Activated CD8-positive, alpha-beta T cell treated with anti-CD3 and anti-CD28 coated beads, Interleukin-2, amount 10 ng/mL, durations not matched to agents 7 days and 5 days (primary cell): ENCODE measurements at places on chromosomes 12 and 14. TPM values are rescaled to one million over a fixed set of nuclear protein-coding genes. Genes with fewer than 3 reads are reported as not detected.

The DPPA3 gene
- not detected for total RNA-seq

DNA sequence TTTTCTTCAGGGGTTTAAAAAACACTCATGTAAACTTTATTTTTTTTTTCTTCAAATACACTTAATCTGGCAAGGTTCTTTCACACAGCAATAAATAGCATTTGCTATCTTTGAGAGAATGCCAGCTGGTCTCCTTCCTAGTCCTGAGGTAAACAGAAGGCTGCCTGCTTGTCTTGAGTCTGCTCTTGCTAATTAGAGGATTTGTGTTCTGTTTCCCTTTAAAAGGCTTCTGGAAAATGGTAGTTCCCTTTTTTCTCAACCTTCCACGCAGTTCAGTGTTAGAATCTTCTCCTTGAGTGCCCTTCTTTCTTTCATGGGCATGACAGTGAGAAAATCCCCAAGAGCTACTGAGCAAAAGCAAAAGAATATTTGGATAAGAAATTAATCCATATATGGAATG lies 92.3 kb upstream of the DCN start:
- no peak for DNase-seq

The PRR4 gene
- total RNA-seq: 2.9 TPM

GRCh38 chr12:71786829-71787228 lies 32.2 kb downstream of the RAB21 start:
- no peak for DNase-seq

GRCh38 chr12:124497658-124498057 lies 69.8 kb downstream of the NCOR2 start:
- DNase-seq: no peak

DNA sequence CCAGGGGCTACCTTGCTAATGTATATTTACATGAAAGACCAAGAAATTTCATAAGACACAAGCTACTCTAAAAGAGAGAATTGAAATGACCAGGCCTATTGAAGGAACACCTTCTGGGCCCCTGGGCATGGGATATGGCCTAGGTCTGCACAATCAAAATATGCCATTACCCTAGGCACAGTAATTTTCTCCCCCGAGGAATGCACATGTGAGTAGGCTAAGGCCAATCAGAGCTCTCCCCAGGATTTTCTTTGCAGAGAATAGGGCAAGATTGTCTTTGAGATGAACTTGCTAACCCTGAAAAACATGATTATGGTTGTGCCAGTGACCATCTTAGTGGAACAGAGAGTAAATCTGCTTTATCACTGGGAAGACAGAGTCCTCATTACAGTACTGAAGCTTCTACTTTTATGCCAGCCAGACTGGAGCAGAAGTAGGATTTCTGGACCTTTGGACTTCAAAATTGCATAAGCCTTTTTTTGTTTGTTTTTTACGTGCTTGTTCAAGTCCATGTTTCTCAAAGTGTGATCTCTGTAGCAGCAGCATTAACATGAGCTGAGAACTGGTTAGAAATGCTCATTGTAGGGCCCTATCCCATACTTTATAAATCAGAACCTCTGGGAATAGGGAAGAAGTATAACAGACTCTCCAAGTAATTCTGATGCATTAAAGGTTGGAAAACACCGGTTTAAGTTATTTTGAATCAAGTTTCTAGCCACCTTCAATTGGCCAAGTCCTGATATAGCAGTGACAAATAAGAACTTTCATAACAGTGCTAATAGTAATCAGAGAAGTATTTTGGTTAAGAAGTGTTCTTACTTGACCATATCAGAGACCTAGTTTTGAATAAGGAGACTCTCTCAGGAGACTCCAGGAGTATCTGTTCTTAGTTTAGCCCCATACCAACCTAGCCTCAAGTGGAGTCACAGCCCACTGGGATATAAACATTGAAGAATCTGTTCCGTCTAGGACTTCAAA lies 112.9 kb downstream of the LMO3 start:
- DNase-seq: no peak

- no peak for DNase-seq
These were observed 93.7 kb downstream of the TESC start for GRCh38 chr12:117005417-117006046.

DNA sequence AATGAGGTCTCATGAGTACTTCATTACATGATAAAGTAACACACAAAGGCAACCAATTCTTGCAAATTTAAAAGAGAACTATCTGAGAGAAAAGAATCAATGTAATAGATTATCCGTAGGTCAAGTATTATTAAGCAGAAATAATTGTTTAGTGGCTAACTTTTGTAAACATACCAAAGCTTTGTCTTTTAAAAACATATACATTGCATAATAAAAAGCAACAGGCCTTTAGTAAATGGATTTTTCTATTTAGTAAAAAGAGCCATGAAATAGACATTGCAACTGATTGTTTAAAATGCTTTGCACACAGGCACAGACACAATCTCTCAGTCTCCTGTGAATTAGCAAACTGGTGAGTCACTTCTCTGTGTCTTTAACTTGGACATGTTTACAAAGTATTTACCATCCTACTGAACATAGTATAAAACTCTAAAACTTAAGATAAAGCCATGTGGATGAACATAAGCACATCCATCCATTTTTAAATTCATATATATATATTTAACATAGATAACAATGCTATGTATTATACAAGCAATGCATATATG lies 518.7 kb upstream of the MGAT4C start:
- DNase-seq: no peak

- DNase-seq: no peak
These were observed 1.0 kb downstream of the ZC3H14 start for GRCh38 chr14:88563845-88564244.

GRCh38 chr12:93766371-93766770 lies 89.2 kb downstream of the CRADD start:
- DNase-seq: no peak

DNA sequence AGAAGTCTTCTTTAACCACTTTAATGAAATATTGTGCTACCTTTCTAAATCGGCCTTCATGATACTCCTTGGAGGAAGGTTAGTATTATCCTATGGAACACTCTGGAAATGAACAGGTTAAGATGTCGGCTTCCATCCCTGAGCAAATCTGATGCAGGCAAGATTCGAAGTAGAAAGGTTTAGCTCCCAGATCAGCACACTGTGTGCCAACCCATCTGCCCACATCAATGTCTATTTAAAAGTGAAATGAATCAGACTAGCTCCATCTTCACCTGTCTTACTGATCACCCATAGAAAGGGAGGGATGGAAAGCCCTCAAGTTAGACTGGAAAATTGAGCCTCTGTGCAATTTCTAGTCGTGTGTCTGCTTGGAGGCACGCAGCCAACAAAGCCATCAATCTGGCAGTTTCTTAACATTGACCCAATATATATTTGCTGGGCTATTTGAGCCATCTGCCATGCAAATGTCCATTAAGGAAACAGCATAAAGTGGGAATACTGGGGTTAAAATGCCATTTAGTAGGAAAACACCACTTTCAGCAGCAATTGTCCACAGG lies 506.1 kb downstream of the RMST start:
- DNase-seq: no peak

DNA sequence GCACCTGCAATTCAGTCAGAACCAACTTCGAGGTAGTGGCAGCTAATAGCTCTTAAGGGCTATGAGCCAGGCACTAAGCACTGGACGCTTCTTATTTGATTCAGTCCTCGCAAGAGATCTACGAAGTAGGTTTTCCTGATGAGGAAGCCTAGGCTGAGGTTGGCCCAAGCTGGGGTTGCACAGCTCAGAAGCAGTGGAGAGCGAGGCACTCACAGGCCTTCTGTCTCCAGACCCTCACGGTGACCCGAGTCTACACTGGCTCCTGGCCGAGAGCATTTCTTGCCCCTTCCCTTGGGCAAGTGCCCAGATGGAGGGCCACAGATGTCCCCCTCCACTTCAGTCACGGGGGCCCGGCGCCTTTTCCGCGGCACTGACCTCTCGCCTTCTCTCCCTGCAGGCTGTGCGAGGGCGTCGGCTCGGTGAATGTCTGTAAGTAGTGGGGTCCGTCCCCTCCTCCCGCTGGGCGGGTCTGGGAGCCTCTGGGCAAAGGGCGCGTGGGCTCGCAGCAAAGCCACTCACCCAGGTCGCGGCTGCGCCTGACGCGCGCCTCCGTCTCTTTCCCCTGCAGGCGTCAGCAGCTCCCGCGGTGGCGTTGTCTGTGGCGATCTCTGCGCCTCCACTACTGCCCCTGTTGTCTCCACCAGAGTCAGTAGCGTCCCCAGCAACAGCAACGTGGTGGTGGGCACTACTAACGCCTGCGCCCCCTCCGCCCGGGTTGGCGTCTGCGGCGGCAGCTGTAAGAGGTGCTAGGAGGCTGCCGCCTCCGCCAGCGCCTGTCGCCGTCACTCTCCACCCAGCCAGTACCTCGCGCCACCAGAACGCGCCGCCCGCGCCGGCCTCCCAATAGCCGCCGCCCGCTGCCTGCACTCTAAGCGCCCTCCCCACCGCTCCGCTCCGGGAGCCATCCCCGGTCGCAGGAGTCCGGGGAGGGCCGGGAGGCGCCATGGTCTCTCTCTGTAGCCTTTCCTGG lies 13.1 kb downstream of the KRT83 start:
- DNase-seq: peak; percentile 72

DNA sequence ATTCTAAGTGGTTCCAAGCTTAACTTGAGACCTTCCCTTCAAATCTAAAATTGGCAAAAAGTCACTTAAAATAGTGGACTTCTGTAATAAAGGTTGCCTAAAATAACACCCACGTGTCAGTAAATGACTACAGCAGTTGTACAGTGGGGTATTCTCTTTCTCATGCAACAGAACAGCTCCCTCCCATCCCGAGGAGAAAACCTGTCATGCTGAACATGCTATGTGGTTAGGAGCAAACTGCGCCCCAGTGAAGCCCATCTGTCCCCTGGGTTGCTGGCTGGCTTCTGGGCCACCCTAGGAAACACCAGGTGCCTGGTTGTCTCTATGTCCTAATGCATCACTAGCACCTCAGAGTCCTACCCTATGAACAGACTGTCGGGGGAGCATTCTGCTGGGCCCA lies 2.7 kb downstream of the BTBD6 start:
- no peak for DNase-seq

The ZNF140 gene
- total RNA-seq: 14.1 TPM

DNA sequence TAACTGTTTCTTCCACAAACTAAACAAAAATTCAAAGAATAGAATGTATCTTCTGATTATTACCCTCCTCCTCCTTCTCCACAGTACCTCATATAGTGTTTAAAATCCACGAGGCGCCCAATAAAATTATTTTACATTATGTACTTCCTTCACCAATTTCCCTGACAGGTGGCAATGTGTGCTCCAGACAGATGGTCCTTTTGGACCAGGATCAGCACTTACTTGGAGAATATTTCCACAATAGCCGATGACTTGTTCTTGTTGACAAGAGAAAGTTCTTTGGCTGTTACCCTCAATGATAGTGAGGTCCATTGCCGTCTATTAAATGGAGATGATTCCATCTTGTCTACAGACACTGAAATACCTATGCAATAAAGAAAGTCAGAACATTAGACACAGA lies 34.9 kb downstream of the LIMA1 start:
- no peak for DNase-seq

GRCh38 chr12:39902821-39903220 lies 203.1 kb downstream of the SLC2A13 start:
- DNase-seq: no peak

GRCh38 chr12:52251367-52252051 lies 18.5 kb downstream of the KRT7 start:
- DNase-seq: peak; percentile 65

The ANKRD33 gene
- not detected for total RNA-seq

DNA sequence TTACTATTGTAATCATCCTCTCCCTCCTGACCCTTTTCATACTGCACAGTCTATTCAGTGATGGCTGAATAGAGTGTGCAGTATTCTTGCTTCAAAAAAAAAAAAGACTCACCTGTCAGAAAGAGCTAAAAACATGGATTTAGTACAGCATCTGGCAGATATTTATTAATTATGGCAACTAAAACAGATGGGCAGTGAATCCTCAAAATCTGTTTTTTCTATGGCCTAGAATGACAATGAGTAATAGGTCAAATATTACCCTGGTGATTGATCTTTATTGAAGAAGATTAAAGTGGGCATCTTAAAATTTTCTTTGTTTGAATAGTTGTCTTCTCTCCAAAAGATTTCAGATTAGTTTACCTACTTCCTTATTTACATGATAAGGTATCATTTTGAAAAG lies 543.6 kb downstream of the FOXG1 start:
- DNase-seq: no peak

The DLGAP5 gene
- total RNA-seq: 110 TPM

DNA sequence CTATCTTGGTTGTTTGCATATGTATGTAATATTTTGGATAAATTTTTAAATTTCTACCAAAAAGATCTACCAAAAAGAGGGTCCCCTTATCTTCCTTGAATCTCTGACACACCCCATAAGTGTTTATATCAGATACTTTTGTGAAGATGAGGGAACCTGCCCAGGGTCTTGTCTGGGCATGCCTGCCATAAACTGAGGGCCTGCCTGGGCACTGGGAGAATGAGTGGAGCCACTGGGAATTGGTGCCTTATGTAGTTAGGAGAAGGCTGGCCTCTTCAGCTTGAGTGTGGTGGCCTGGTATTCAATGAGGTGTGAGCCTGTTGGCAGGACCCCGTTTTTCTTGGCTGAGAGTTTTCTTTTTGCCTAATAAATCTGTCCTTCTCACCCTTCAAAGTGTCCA lies 46.5 kb downstream of the OR9K2 start:
- no peak for DNase-seq

The TC2N gene
- 119 TPM for total RNA-seq

The RNASE2 gene
- total RNA-seq: not detected

- no peak for DNase-seq
These were observed 51.6 kb upstream of the PMCH start for GRCh38 chr12:102249079-102249841.

The MAP1LC3B2 gene
- total RNA-seq: 1.7 TPM

DNA sequence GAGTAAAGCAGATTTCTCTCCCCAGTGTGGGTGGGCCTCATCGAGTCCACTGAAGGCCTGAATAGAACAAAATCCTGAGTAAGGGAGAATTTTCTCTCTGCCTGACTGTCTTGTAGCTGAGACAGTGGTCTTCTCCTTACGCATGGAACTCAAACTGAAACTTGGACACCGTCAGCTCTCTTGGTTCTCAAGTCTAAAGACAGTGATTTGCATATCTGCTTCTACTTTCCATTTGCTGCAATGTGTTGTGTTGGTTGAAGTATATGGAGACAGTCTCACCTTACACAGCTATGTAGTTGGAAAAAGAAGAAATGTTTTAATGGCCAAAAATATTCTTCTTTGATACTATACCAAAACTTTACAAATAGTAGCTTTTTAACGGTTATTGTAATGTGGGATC lies 160.2 kb upstream of the LMNTD1 start:
- no peak for DNase-seq

- DNase-seq: no peak
These were observed 5.3 kb upstream of the PGF start for GRCh38 chr14:74960736-74961135.

DNA sequence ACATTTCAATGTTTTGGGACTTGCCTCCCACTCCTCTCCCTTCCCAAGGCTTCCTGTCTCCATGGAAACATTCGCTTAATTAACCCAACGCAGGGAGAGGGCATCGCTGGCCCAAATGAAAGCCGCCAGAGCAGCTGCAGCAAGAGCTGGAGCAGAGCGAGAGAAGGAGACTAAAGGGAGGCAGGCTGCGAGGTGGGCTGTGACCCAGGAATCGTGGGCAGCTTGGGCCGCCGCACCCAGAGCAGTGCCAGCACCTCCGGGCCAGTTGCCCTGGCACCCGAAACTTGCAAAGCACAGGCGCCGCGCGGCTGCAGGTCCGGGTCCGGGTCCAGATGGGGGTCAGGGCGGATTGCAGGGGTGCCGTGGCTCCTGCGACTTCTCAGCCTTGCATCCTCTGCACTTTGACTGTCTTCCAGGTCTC lies 43.5 kb upstream of the PTPRQ start:
- no peak for DNase-seq

The PTPRQ gene
- not detected for total RNA-seq

GRCh38 chr14:65015391-65015790 lies 28.7 kb downstream of the FNTB start:
- DNase-seq: no peak

The SLC6A13 gene
- total RNA-seq: not detected
